ENCODE measurements at places on chromosomes 2 and 18.

- DNase-seq: peak; percentile 67
Observed at GRCh38 chr2:98346311-98347236, at the start of gene CNGA3. Gene CNGA3 (plus strand): TSS chr2:98346456. CDS start chr2:98369976, 23,520 bp downstream.

GRCh38 chr2:239461291-239462190 is 60.7 kb upstream of the HDAC4 start:
- no peak for DNase-seq

- no peak for DNase-seq
Observed at GRCh38 chr2:177495945-177496344, 103.4 kb downstream of the AGPS start.

DNA sequence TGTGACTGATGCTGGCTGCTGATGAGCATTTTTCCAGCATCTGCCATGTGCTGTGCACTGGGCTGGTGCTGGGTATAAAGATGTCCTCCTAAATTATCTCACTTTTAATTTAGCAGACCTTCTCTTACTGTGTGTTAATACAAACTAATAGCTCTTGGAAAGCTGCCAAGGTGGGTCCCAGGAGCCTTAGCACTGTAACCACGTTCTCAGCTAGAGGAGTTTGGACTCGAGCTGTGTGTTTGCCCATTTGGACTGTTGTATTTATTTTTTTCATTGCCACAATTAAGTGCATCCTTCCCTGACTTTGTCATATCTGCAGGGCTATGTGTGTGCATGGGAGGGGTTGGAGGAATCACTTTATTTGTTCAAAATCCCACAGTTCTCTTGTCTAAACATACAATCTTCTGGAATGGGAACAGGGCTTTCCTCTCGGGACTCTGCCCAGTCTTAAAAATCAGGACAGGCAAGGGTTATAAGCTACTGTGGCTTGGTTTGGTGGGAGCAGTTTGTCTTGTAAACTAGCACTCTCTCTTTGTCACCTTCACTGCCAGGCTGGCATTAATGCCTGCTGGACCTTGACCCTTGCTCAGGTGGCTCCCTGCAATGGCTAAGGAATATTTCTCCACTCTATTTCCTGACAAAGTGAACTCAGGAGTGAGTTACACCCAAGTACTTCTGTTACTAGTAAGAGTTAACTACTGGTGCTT is 129.7 kb upstream of the MGAT5 start:
- DNase-seq: no peak

- DNase-seq: no peak
Observed at GRCh38 chr18:49537232-49537896, 24.5 kb upstream of the LIPG start.

DNA sequence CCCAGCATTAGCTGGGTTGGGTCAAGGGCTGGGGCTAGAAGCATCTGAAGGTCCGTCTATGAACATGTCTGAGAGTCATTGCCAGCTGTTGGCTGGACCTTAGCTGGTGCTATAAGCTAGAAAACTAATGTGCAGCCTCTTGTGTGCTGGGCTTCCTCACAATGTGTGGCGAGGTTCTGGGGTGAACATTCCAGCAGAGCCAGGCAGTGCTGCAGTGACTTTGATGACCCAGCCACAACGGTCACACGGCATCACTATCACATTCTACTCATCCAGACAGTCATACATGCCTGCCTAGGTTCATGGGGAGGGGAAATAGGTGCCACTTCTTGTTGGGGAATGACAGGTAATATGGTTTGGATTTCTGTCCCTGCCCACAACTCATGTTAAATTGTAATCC is 260.5 kb downstream of the CYP26B1 start:
- DNase-seq: no peak

DNA sequence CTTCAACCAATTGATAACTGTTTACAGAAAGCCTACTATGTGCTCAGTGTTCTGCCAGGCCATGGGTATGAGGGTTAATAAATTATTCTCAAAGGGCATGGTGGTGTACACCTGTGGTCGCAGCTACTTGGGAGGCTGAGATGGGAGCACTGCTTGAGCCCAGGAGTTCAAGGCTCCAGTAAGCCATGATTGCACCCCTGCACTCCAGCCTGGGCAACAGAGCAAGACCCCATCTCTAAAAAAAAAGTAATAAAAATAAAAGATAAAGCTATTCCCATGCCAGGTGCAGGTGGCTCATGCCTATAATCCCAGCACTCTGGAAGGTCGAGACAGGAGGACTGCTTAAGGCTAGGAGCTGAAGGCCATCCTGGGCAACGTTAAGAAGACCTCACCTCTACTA is 8.0 kb downstream of the SPRED2 start:
- DNase-seq: no peak

DNA sequence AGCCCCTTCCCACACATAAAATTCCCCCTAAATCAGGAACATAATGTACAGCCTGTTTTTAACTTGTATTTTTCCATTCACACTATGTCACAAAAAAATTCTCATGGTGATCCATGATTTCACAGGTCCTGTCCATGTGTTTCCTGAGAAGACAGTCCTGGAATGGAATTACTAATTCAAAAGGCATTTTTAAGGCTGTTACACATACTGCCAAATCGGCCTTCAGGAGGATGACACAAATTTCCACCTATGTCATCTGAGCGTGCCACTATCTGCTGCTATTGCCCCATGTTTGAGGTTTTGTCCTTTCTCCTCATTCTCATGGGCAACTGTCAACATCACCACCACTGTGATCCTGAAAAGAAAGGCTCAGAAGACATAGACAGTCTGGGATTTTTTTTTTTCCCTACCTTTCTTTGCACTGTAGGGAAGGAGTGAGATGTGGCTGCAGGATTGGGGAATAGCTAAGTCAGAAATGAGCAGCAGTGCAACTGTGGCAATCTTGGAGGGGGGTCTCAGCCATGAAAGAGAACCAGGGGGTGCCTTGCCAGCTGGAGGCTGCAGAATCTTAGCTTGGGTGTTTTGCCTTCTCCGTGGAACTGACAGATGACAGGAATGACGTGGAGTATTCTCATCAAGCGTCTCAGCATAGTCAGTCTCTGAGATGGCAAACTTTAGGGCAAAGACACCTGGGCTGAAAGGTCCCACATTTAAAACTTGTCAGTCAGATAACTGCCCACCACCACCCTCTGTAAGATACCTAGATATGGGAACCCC is 73.4 kb downstream of the MARCHF4 start:
- DNase-seq: no peak

DNA sequence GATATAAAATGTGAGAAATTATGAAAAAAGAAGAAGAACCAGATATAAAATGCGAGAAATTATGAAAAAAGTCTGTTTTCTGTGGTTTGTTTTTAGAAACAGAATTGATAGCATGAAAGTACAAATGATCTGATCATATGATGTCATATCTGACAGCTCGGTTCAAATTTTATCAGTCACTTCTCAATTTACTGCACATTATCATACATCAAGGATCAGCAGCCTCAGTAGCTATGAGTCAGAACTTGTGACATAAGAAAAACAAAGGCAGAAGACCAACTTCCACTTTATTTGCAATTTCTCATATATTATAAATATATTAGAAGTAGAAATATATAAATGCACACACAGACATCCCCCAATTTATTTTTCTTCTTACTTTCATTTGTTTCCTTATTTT is 634.0 kb downstream of the LRP1B start:
- DNase-seq: no peak

DNA sequence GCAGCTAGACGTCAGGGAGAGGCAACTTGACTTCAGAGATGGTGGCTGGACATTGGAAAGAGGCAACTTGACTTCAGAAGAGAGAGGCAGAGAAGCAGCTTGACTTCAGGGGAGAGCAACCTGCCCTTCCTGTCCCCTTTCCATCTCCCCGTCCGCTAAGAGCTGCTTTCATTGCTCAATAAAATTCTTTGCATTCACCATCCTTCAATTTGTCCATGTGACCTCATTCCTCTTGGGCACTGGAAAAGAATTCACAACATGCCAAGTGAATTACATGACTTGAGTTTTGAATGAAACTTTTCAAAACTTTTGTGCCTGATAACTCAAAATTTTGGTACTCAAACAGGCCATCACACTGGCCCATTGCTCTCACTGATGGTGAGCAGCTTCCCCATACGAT is 158.9 kb downstream of the DPP4 start:
- DNase-seq: no peak

- DNase-seq: no peak
Observed at GRCh38 chr2:88658881-88659537, 31.7 kb upstream of the EIF2AK3 start.

DNA sequence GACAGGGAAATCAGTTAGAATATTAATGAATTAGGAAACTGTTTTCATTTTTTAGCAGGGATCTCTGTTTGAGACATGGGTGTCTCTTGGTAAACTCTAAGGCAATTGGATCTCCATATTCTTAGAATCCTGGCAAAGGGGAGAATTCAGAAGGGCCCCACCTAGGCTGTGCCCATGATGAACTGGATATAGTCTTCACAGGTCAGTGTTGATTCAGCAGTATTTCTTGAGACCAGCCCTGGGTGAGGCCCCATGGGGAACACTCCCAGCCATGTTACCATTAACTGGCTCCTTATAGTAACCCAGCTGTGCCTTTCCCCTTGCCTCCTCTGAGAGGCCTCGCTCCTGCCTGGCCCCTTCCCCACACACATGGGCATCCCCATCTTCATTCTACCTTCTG is 76.7 kb downstream of the TCF7L1 start:
- no peak for DNase-seq

DNA sequence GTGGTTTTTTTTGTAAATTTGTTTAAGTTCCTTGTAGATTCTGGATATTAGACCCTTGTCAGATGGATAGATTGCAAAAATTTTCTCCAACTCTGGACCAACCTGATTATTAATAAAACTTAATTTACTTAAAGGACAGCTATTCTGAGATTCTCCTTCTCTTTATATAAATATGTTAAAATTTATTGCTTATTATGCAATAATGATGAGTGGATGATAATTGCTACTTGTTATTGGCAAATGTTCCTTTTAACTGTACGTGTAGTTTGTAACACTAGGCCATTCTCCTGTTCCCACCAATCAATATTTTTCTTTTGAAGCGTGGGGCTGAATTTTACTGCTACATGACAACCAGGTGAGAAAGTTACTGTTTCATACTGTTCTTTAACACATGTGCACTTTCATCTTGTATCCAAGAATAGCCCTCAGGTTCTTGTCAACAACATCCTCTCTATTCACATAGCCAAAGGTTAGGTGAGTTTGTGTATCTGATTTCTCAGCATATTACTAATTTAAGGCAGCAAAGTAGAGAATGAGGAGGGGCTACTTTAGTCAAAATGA is 16.6 kb upstream of the STK17B start:
- no peak for DNase-seq

GRCh38 chr2:234495251-234496054 is 1.4 kb downstream of the ARL4C start:
- no peak for DNase-seq

GRCh38 chr2:187453078-187453641 is 5.1 kb upstream of the CALCRL start:
- no peak for DNase-seq

DNA sequence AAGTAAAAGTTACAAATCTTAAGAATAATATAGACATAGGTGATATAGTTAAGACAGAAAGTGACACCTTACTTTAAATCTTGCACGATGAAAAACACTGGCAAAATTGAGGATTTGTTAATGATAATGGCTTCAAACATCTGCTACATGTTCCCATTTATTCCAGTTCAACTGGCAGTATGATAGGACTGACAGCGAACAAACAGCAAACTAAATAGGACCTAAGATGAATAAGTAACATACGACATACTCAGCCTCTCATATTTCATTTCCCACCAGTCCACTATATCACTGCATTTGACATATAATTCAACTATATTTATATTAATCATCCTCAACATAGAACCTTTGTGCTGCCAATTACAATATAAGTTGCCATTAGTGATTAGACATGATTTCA is 36.3 kb downstream of the ACVR1C start:
- DNase-seq: no peak

DNA sequence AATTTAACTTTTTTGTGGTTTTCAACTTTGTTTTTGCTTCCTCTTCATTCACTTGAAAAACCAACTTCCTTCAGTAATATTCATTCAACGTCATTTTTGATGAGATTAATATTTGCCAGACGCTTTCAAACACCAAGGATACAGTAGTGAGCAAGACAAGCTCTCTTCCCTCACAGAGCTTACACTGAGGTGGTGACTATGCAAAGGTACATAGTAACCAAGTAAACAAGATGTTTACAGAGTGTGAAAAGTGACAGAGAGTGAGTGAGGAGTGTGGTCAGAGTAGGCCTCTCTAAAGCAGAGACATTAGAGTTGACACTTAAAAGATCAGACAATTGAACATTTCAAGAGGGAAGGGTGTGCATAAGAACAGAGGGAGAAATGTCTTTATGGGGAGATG is 155.5 kb downstream of the TMEM247 start:
- no peak for DNase-seq

DNA sequence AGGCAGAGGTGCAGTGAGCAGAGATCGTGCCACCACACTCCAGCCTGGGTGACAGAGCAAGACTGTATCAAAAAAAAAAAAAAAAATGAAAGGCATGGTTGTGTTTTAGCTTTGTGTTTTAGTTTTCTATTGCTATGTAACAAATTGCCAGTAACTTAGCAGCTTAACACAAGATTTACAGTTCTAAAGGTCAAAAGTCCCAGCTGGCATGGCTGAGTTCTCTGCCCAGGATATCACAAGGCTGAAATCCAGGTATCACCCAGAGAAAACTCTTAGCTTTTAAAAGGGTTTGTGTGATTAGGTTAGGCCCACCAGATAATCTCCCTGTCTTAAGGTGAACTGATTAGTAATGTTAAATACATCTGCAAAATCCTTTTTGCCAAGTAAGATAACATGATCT is 107.7 kb upstream of the YPEL5 start:
- no peak for DNase-seq

GRCh38 chr2:240648155-240648649 is 22.9 kb downstream of the GPR35 start:
- DNase-seq: no peak

DNA sequence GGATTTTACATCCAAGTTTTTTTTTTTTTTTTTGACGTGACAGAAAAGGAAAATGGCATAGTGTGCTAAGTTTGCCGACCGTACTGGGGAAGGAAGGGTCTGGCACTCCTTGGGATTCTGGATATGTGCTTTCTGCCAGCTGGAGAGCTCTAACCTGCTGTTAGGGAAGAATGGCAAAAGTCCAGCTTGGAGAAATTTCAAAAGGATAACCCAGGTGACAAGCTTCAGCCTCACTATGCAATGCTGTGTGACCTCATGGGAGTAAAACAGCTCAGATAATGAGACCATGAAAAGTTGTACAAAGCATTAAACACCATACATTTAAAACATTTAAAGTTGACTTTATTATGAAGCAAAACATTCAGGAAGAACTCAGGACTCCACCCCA is 10.3 kb upstream of the GPR45 start:
- no peak for DNase-seq

GRCh38 chr2:65386989-65387388 is 45.4 kb downstream of the SPRED2 start:
- no peak for DNase-seq

- no peak for DNase-seq
Observed at GRCh38 chr2:82411071-82411470, 2048.0 kb downstream of the SUCLG1 start.

- DNase-seq: no peak
Observed at GRCh38 chr2:168155046-168155445, 92.3 kb downstream of the STK39 start.

Measured in upper lobe of right lung (tissue), 1 donor.